IMR-90 (cell line): ENCODE measurements at places on chromosomes 12 and 14. TPM values are rescaled to one million over a fixed set of nuclear protein-coding genes. Genes with fewer than 3 reads are reported as not detected.

GRCh38 chr14:71029236-71029781 lies 122.0 kb downstream of the PCNX1 start:
- no peak for DNase-seq
- H3K27ac ChIP-seq = no peak overlapping the region
- H3K36me3 ChIP-seq = peaks cover 20% of the 10 kb centered on the region
- no peaks in the 10 kb centered on the region for H3K4me1 ChIP-seq

GRCh38 chr12:107533218-107533617 lies 152.4 kb upstream of the PWP1 start:
- H3K4me3 ChIP-seq = no peak overlapping the region
- DNase-seq = no peak
- no peaks in the 10 kb centered on the region for H3K36me3 ChIP-seq
- H3K4me1 ChIP-seq = no peaks in the 10 kb centered on the region; the same call in 1 of the 2 replicates
- no peaks in the 10 kb centered on the region for H3K27me3 ChIP-seq

SP1 gene
- total RNA-seq = 45.0 and 53.6 TPM in 2 replicates

DNA sequence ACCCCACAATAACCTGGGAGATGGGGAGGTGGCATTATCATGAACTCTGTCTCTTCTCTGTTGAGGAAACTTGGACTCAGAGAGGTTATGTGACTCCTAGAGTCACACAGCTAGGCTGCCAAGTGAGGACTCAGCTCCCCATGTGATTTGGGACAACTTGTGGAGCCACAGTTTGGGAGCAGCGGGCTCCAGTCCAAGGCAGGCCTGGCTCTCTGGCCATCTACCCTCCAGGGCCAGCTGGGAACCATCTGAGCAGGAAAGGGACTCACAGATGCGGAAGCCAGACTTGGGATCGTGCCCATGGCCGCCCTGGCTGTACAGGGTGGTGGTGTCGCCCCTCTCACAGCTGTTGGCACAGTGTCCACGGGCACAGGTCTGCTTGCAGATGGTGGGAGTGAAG lies 59.1 kb downstream of the ISCA2 start:
- H3K36me3 ChIP-seq = peaks cover 4% of the 10 kb centered on the region; the same call in 1 of the 2 replicates

- H3K36me3 ChIP-seq = no peaks in the 10 kb centered on the region
- H3K4me3 ChIP-seq = no peak overlapping the region
- no peaks in the 10 kb centered on the region for H3K27me3 ChIP-seq
- no peaks in the 10 kb centered on the region for H3K4me1 ChIP-seq
- no peak overlapping the region for H3K27ac ChIP-seq
- DNase-seq = no peak
These were observed 215.2 kb upstream of the OTX2 start for GRCh38 chr14:57025456-57025855.

GRCh38 chr12:11987901-11988300 lies 82.8 kb upstream of the BCL2L14 start:
- no peak for DNase-seq
- peaks cover 2% of the 10 kb centered on the region; the same call in 1 of the 2 replicates for H3K4me1 ChIP-seq
